ENCODE measurements at places on chromosomes 13 and 19. TPM values are rescaled to one million over a fixed set of nuclear protein-coding genes. Genes with fewer than 3 reads are reported as not detected.

DNA sequence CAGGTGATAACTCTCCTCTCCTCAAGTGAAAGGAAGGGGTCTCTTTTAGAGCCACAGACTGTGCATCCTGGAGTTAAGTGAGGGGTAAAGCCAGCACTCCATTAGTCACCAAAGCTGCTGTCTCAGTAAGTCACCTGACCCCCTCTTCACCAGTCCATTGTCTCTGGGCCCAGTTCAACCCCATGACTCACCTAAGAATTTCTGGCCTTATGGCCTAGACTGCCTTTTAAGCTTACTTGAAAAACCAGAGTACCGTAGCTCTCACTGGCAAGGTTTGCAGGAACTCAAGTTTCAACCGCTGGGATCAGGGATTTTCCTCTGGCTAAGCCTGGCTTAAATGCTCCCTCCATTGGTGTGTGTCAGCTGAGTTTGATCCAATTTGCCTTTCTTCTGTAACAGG, 23.4 kb upstream of the EID2 start:
- no peak for DNase-seq

KLK7 gene
- total RNA-seq: not detected

DNA sequence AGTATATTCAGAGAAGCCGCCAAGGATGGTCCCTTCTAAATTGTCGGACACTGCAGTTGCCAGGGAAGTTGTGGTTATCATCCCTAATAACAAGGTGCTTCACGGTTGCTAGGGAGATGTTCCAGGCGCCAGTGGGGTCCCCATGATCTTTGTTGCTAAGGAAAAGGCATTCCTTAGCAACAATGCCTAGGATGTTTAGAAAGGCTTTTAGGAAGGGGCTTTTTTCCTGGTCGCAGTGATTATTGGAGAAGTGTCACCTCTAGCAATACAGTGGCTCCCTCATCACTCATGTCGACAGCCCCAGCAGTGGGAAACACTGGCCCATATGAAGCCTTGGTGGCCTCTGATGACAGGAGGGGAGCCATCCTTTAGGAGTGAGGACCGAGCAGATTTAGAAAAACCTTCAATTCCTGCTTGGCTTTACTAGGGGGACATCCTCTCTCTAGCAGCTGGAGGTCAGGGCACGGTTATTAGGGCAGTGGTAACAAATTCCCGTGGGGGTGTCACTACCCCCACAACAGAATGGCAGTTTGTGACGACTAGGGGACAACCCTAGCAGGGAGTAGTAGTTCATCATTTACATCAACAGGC, 6.4 kb upstream of the TMC4 start:
- peak; percentile 74 for DNase-seq

ARID3A gene
- total RNA-seq: 21.7 TPM

DNA sequence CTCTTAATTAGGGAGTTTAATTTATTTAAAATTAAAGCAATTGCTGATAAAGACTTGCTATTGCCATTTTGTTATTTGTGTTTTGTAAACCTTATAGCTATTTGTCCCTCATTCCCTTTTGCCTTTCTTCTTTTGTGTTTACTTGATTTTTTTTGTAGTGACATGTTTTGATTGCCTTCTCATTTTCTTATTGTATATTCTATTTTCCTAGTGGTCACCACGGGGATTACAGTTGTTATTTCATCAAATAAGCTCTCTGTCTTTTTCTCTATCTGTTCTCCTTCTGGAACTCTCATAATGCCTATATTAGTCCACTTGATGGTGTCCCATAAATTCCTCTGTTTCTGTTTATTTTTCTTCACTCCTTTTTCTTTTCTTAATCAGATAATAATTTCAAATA, 64.4 kb upstream of the FRY start:
- DNase-seq: no peak

GRCh38 chr13:49833402-49833801, 40.9 kb upstream of the KPNA3 start:
- DNase-seq: no peak

- no peak for DNase-seq
Observed at GRCh38 chr19:7311911-7312310, 17.7 kb upstream of the INSR start.

CLEC17A gene
- total RNA-seq: under 0.01 TPM

DNA sequence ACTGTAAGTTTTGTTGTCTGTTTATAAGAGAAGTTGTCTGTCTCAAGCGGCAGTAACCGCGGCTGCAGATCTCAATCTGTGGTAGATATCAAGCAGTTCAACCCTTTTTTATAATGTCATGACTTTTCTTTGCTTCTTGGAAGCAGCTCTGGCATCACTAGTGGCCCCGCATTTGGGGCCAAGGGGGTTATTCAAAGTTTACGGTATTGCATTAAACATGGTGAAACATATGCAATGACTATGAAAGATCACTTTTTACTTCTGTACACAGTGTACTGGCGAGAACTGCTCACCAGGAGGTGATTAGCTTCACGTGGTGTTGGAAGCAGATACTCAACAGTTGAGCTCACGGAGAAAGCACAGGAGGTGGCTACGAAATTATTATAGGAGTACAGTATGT, 4.6 kb upstream of the FFAR3 start:
- no peak for DNase-seq

ZNF549 gene
- total RNA-seq: 5.8 TPM

GRCh38 chr13:34076943-34077703, 259.2 kb downstream of the RFC3 start:
- no peak for DNase-seq

DNA sequence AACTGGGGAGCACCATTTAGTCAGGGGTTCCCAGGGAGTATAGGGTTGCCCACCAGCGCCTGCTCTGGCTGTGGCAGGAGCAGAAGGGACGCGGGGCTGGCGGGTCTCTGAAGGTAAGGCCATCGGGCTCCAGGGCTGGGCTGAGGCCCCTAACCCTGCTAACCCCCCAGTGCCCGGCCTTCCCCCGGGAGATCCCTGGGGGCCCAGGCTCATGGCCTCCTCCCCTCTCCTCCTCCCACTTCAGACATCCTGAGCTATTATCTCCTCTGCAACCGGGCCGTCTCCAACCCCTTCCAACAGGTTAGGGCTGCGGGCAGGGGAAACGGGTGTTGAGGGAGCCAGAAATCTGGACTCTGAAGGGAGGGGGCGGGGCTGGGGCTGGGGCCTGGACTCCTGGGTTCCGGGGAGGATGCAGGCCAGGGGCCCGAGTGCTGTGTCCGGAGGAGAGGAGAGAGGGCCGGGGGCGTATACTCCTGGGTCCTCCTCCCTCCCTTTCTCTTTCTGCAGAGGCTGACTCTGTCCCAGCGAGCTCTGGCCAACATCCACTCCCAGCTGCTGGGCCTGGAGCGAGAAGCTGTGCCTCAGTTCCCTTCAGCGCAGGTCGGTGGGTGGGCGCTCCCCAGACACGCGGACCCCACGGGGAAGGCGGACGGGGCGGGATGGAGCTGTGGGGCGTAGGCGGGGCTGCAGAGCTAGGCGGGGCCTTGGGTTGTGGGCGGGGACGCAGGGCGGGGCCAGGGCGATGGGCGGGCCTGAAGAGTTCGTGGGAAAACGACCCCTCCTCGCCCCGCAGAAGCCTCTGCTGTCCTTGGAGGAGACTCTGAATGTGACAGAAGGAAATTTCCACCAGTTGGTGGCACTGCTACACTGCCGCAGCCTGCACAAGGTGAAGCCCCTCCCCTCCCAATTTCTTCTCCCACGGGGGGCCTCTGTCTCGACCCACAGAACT, 15.3 kb downstream of the TTYH1 start:
- DNase-seq: peak; percentile 92

DNA sequence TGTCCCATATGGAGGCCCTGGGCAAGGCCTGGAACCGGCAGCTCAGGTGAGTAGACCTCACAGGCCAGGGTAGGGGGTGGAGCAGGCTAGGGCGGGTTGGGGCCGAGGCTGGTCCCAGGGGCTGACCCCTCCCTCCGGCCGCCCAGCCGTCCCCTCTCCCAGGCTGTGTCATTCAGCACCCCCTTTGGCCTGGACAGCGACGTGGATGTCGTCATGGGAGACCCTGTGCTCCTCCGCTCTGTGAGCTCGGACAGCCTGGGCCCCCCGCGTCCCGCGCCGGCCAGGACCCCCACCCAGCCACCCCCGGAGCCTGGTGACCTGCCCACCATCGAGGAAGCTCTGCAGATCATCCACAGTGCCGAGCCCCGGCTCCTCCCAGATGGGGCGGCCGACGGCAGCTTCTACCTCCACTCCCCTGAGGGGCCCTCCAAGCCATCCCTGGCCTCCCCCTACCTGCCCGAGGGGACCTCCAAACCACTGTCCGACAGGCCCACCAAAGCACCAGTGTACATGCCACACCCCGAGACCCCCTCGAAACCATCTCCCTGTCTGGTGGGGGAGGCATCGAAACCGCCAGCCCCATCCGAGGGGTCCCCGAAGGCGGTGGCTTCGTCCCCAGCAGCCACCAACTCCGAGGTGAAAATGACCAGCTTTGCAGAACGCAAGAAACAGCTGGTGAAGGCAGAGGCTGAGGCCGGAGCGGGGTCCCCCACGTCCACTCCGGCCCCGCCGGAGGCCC, 16.0 kb downstream of the CAMSAP3 start:
- peak; percentile 69 for DNase-seq

CCDC70 gene
- not detected for total RNA-seq

DNA sequence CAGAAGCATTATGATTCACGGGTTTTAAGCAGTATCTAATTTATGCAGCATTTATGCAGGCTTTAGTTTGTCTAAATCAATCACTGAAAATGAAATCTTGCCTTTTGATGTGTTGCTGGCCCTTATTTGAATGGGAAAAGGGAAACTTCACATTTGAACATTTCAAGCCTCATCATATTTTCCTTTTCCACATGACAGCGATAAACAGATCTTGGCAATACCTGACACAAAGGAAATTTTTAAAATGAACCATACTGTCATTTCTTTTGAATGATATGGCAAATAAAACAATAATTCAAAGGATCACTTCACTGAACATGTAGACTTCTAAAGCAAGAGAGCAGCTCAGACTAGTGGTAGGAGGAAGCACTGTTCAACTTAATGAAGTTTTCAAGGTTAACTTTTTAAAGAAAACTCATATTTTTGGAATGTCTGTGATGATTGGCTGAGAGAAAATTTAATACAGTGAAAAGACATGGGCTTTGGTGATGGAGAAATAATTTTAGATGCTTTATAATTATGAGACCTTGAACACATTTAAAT, 198.1 kb downstream of the OXGR1 start:
- no peak for DNase-seq

DNA sequence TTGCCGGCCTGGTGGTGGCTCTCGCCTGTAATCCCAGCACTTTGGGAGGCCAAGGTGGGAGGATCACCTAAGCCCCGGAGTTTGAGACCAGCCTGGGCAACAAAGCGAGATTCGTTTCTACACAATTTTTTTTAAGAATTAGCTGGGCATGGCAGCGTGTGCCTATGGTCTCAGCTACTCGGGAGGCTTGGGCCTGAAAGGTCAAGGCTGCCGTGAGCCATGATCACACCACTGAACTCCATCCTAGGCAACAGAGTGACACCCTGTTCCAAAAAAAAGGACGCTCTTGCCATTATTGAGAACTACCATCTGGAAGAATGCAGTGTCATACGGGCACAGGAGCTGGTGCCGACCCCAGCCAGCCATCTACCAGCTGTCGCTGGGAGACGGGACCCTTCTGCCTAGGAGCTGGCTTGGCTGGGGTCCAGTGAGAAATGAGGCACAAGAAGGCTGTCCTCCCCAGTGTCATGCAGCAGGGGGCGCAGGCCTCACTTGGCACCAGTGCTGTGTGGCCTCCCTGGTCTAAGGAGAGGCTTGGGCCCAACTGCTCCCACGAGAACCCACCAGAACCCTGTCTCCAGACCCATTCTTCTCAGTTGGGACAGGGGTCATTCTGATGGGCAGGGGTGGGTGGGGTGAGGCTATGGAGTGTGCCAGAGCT, 12.2 kb upstream of the RELB start:
- peak; percentile 96 for DNase-seq

EXOC3L2 gene
- total RNA-seq: not detected

STK11 gene
- total RNA-seq: 75.7 TPM

PALM gene
- total RNA-seq: 10.5 TPM

VSTM2B gene
- not detected for total RNA-seq

DNA sequence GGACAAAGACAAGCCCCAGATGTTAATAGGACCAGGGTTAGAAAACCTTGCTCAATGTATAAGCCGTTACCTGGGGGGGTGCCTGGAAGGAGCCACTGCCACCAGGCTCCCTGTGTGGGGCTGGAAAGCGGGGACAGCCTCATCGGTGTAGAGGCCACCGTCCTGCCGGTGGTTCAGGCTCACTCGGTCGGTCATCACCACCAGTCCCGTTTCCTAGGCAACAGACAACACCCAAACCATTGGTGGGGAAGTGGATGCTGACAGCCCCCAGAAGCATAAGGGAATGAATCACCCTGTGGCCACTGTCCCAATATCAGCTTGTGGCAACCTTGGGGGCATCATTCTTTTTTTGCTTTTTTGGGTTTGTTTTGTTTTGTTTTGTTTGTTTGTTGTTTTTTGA, 55.8 kb downstream of the CPAMD8 start:
- no peak for DNase-seq

DNA sequence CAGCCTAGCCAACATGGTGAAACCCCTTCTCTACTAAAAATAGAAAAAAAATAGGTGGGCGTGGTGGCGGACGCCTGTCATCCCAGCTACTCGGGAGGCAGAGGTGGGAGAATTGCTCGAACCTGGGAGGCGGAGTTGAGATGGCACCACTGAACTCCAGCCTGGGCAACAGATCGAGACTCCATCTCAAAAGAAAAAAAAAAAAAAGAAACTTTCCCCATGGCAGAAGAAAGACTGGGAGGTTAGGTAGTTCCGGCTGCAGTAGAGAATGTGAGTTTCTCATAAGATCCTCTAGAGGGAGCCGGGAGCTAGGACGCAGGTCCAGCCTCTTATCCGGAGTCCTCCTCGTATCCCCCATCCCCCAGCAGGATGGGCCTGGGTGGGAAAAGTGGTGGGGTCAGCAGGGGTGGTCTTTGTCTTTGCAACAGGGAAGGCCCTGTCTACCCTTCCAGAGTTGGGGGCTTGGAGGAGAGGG, 13.2 kb upstream of the CREB3L3 start:
- peak; percentile 94 for DNase-seq

- DNase-seq: no peak
Observed at GRCh38 chr13:76724421-76724820, 161.8 kb downstream of the KCTD12 start.

DNA sequence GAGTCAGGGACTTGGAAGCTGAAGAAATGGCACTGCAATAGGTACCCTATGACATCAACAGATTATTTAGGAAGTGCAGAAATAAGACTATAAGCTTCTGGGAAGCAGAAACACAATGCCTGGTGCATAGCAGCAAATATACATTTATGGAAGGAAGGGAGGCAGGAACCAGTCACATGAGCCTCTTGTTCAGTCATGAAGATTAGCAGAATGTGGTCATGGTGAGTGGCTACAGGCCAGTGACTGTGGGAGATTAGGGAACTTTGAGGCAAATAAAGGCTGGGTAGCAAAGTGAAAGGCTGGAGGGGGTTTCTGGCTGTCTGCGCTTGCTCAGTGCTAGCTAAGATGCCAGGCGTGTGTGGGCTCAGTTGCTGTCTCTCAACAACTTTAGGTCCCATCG, 96.3 kb downstream of the EPSTI1 start:
- DNase-seq: no peak

DNA sequence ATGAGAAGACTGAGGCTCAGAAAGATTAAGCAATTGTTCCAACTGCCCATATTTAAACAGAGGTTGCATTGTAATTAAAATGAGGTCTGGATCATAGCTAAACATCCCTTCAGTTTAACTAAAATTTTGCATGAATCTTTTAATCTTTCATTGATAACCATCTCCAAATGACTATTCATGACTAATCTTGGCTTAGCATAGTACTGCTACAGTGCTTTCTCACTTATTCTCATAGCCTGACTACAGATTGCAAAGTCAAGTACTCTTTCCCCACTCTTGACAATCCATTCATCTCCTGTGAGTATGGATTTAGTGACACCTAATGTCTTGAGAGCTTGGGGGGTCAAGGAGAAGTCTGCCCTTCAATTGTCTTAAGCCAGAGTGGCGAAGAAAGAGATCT, 258.4 kb downstream of the RFC3 start:
- no peak for DNase-seq

- no peak for DNase-seq
Observed at GRCh38 chr13:31950111-31950815, 81.3 kb upstream of the FRY start.
